ENCODE measurements at places on chromosomes 12 and 14.

- DNase-seq, result no peak
Measured at GRCh38 chr14:52856139-52856538, 64.7 kb upstream of the GNPNAT1 start.

GRCh38 chr14:23045419-23046357 lies 3.7 kb downstream of the PSMB11 start:
- DNase-seq, result no peak

GRCh38 chr12:56699020-56699661 lies 11.1 kb upstream of the PTGES3 start:
- no peak for DNase-seq

DNA sequence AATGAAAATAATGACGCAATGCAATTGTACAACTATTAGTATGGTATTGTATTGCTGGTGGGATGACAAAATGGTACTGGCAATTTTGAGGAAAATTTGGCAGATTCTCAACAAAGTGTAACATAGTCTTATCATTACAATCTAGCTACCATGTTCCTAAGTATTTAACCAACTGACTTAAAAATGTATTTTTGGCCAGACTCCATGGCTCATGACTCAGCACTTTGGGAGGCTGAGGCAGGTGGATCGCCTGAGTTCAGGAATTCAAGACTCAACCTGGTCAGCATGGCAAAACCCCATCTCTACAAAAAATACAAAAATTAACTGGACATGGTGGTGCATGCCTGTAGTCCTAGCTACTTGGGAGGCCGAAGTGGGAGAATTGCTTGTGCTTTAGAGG lies 1409.5 kb downstream of the AACS start:
- DNase-seq, result no peak

GRCh38 chr12:48712209-48712608 lies 4.3 kb downstream of the CCNT1 start:
- no peak for DNase-seq

DNA sequence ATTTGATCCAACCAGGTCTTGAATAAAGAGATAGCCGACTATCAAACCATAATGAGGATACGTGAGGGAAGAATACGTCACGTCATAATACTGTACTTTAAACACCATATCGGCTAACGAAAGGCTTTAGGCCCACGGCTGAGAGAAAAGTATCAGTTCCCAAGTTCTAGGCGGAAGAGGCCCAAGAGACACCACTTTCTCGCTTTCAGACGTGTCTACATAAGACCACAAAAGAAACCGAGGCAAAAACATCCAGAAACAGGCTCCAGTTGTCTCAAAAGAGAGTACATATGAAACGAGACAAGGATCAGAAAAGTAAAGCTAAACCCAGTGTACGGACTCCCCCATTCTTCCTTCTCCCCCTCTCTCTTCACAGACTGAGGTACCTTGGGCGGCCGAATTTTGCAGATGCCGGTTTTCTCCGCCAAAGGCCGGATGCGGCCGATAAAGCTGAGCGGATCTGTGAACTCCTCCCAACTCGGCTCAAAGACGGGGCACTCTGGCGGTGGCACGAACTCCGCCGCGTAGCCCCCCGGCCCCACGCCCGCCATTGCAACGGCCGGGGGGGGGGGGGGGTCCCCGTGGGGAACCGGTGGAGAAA lies 479 bp downstream of the KDM5A start:
- no peak for DNase-seq

- DNase-seq, result no peak
Measured at GRCh38 chr12:111158992-111159391, 209.9 kb downstream of the PHETA1 start.

GRCh38 chr14:49951691-49952345 lies 58.9 kb downstream of the ARF6 start:
- DNase-seq, result no peak

GRCh38 chr12:78442454-78442801 lies 422.1 kb upstream of the SYT1 start:
- DNase-seq, result no peak

All from SHP77 (cell line).